ENCODE measurements at places on chromosomes 5 and 9.

GRCh38 chr5:155943516-155944407 is 383.2 kb upstream of the SGCD start:
- DNase-seq: no peak

DNA sequence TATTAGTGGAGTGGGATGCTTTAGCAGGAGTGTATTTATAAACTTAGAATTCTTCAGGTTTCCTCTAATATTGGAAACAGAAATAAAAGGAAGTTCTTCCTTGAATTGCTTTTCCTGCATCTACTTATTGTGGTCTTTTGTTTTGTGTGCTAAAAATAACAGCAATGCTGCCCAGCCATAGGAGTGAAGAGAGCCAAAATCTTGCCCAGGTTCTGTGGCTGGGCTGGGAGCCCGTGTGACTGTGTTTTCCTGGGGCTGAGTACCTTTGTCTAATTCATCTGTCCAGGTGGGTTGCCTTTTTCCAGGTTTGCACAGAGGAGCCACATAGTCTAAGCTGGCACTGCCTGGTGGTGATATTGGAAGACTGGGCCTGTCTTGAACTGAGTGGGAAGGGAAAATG is 179.7 kb upstream of the ADAMTSL1 start:
- no peak for DNase-seq

GRCh38 chr5:72018143-72018803 is 89.0 kb upstream of the MAP1B start:
- peak; percentile 19 for DNase-seq

GRCh38 chr5:39867923-39868322 is 443.1 kb upstream of the DAB2 start:
- no peak for DNase-seq

GRCh38 chr5:112239996-112240395 is 179.1 kb downstream of the EPB41L4A start:
- DNase-seq: no peak

DNA sequence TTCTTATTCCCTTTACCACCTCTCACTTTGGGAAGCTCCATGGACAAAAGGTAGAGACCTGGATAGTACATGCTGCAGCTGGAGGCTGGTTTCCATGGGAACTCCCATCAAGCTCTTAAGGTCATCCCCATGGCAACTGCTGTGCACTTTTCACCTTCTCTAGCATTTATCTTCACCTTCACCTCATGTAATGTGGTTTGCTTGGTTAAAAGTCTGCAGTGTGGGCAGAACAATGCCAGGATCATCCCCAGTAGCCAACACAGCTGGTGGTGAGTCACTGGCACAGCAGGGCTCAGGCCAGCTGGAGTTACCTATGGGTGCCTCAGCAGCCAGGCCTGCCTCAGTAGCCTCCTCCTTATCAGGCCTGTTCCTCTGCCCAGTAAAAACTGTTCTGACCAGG is 210.5 kb downstream of the GRIA1 start:
- DNase-seq: no peak

DNA sequence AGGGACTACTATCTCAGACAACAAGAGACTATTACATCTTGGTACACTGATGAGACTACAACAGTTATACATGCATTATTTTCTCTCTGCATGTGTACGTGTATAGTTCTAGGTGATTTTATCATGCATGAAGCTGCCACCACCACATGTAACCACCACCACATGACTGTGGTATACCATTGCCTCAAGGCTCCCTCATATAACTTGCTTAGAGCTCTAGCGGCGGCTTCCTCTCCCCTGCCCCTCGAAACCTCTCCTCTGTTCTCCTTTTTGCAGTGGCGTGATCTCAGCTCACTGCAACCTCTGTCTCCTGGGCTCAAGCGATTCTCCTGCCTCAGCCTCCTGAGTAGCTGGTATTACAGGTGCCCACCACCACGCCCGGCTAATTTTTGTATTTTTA is 162.3 kb downstream of the AOPEP start:
- no peak for DNase-seq

- no peak for DNase-seq
Measured at GRCh38 chr9:127166111-127166510, 43.7 kb upstream of the ANGPTL2 start.

- DNase-seq: no peak
Measured at GRCh38 chr5:142017832-142018427, 5.1 kb upstream of the GNPDA1 start.

DNA sequence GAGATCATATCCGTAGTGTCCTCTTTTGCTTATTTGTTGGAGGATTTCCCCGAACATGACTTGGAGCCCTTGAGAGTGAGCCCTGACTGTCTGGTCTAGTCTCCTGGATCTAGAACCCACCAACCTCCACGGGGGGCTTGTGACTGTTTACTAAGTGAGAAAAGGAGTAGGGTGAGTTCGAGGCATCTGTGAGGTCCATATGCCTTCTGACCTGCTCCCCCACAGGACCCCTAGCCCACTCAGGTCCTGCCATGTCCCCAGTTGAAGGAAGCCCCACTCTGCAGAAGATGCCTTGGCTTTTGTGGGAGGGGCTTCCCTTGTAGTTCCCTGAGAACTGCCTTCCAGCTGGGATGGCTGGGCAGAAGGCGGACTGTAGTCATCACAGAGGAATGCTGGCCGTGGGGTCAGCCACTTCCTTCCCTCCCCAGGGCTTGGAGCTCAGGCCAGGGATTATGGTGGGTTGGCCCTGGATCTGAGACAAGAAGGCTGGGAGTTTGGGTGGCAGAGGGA is 7.0 kb upstream of the IRF1 start:
- DNase-seq: peak; percentile 97

GRCh38 chr9:125137200-125137599 is 6.1 kb downstream of the SCAI start:
- DNase-seq: no peak

All from NCI-H226 (cell line).